ENCODE measurements at places on chromosomes 3 and 15. TPM values are rescaled to one million over a fixed set of nuclear protein-coding genes. Genes with fewer than 3 reads are reported as not detected.
A peak's percentile ranks its signal among the peaks of the same experiment; 100 is the strongest.

Gene PRICKLE2
- 36.7 TPM for total RNA-seq

- H3K27ac ChIP-seq = no peak overlapping the region
- H3K4me1 ChIP-seq = peaks cover 3% of the 10 kb centered on the region
- no peak for DNase-seq
These were observed 531.6 kb downstream of the SHQ1 start for GRCh38 chr3:72316501-72317279.

DNA sequence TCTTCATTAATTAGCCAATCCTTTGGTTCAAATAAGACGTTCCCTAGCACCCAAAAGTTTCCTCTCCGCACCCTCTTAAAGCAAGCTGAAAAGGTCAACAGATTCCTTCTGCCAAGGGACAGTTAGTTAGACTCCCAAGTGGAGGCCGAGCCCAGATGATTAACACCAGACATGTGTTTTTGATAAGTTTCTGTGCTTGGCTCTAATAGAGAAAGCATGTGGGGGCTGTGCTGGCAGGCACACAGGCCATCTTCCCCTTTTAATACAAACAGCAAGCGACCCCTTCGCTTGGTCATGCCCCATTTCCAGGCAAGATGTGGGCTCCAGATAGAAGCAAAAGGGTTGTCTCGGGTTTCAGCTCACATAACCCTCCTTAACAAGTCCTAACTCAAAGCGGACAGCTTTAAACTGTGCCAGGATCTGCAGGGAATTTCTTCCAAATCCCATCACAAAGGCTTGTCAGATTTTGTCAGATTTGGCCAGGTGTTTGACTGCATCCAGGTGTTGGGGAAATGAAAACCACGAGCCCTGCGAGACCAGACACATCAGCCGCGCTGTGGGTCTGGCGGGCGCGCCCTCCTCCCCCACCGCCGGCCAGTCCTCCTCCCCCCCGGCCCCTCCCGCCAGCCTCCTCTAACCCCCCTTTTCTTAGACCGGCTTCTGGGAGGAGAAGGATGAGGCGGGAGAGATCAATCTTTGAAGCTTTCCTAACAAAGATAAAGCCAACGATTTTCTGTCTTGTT is 3.3 kb downstream of the HES1 start:
- peaks cover 76% of the 10 kb centered on the region for H3K4me1 ChIP-seq
- H3K36me3 ChIP-seq = no peaks in the 10 kb centered on the region
- no peaks in the 10 kb centered on the region for H3K27me3 ChIP-seq
- peak overlapping the region; percentile 48 for H3K27ac ChIP-seq
- DNase-seq = peak; percentile 59
- H3K4me3 ChIP-seq = peak overlapping the region; percentile 65

Gene PKM
- 596 TPM for total RNA-seq

Gene C3orf80
- total RNA-seq = 1.9 TPM

Gene ARL6IP5
- total RNA-seq = 184 TPM

Gene AP3B2
- 0.82 TPM for total RNA-seq

- H3K36me3 ChIP-seq = peaks cover 60% of the 10 kb centered on the region
- H3K27ac ChIP-seq = peak overlapping the region; percentile 98
- DNase-seq = no peak
- peak overlapping the region; percentile 99 for H3K4me3 ChIP-seq
These were observed 389 bp downstream of the ARPC4 start for GRCh38 chr3:9793161-9793781.

Gene CEP19
- 3.1 TPM for total RNA-seq
